Airway epithelial cell (primary cell): ENCODE measurements at places on chromosomes 3 and 15. TPM values are rescaled to one million over a fixed set of nuclear protein-coding genes. Genes with fewer than 3 reads are reported as not detected.

Gene GOLGA8M
- not detected in 2 replicates for total RNA-seq

Gene ALDH1A3
- total RNA-seq = 445 and 494 TPM in 2 replicates

Gene DAZL
- not detected in 2 replicates for total RNA-seq

Gene ST3GAL6
- total RNA-seq = 1.3 and 3.2 TPM in 2 replicates

Gene LRRK1
- total RNA-seq = 5.5 and 7.0 TPM in 2 replicates

Gene SCG5
- total RNA-seq = 1.3 and 4.4 TPM in 2 replicates

Gene ECE2
- total RNA-seq = not detected in 2 replicates

Gene CCR9
- not detected in 2 replicates for total RNA-seq

Gene ACTR8
- 12.2 and 18.5 TPM in 2 replicates for total RNA-seq

Gene PTX3
- 0.37 and 0.49 TPM in 2 replicates for total RNA-seq

Gene TRH
- total RNA-seq = not detected in 2 replicates

Gene SNX22
- total RNA-seq = 0.05 and 0.35 TPM in 2 replicates

Gene CCR8
- not detected in 2 replicates for total RNA-seq

Gene C15orf62
- total RNA-seq = 0.99 and 2.4 TPM in 2 replicates

Gene MESP2
- total RNA-seq = 0.37 and 0.42 TPM in 2 replicates

Gene FLNB
- total RNA-seq = 228 and 316 TPM in 2 replicates

Gene P2RY13
- not detected in 2 replicates for total RNA-seq
